ENCODE measurements at places on chromosomes 4 and X. TPM values are rescaled to one million over a fixed set of nuclear protein-coding genes. Genes with fewer than 3 reads are reported as not detected.

STAP1 gene
- polyA plus RNA-seq = 0.52 TPM

ZXDA gene
- 4.3 TPM for polyA plus RNA-seq

- no peaks in the 10 kb centered on the region for H3K4me1 ChIP-seq
- no peak overlapping the region for H3K4me3 ChIP-seq
- no peak for DNase-seq
- H3K36me3 ChIP-seq = no peaks in the 10 kb centered on the region
Observed at GRCh38 chr4:114103908-114104307, 124.5 kb upstream of the ARSJ start.

DNA sequence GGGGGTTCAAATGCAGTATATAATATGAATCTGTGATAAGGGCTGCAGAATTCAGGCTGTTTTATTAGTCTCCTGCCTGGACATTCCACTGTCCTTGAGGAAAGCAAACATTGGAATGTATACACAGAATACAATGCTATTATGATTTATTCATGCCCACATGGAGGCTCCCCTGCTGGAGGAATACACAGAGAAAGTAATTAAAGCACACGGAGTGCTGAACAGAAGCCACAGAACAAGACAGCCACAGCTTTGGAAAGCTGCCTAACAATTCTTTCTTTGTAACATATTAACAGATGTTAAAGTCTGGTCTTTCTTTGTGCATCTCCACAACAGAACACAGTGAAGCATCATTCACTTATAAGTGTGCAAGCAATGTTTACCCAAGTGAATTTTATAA is 155.8 kb downstream of the ARAP2 start:
- H3K36me3 ChIP-seq = no peaks in the 10 kb centered on the region
- DNase-seq = no peak
- no peaks in the 10 kb centered on the region for H3K27me3 ChIP-seq

DNA sequence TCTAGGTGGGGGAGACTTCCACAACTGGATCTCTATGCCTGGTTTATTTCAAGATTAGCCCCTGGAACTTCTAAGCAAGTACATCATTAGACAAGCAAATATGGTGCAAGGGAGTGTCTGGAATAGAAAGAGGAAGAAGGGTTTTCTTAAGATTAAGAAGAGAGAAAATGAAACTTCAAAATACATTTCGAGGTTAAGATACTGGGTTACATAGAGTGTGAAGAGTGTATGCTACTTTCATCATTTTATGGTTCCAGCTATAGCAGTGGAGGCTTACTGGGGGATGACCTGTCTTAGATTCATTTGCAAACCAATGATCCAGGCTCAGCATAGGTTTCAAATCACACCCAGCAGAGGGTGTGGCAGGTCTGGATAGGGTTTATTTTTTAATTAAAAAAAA is 144.4 kb upstream of the GATB start:
- no peaks in the 10 kb centered on the region for H3K4me1 ChIP-seq
- H3K4me3 ChIP-seq = no peak overlapping the region
- H3K27ac ChIP-seq = no peak overlapping the region
- DNase-seq = no peak
- no peaks in the 10 kb centered on the region for H3K36me3 ChIP-seq

DNA sequence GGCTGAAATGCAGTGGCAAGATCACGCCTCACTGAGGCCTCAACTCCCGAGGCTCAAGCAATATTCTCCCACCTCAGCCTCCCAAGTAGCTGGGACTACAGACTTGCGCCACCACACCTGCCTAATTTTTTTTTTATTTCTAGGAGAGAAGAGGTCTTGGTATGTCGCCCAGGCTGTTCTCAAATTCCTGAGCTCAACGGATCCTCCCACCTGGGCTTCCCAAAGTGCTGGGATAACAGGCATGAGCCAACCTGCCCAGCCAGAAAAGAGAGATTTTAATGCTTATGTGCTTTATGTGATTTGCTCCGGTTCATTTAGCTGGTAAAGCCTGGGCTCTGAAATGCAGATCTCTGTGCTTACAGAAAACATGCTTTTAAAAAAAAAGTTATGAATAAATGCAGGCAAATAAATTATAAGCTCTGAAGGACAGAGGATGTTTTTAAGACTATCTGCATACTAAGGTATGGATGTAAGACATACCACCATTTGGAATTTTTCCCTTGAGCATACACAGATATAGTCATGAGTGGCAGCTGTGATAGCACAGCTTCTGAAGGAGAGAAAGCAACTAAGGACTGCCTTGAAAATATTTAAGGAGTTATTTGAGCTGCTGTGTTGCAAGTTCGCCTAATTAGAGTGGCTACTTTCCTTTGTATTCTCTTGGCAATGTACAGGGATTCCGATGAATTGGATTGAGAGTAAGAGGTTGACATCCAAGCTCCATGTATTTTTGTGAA is 13.8 kb downstream of the GUCY1B1 start:
- H3K27me3 ChIP-seq = no peaks in the 10 kb centered on the region
- DNase-seq = no peak
- no peak overlapping the region for H3K4me3 ChIP-seq
- no peaks in the 10 kb centered on the region for H3K4me1 ChIP-seq

ITIH6 gene
- 0.04 TPM for polyA plus RNA-seq

DNA sequence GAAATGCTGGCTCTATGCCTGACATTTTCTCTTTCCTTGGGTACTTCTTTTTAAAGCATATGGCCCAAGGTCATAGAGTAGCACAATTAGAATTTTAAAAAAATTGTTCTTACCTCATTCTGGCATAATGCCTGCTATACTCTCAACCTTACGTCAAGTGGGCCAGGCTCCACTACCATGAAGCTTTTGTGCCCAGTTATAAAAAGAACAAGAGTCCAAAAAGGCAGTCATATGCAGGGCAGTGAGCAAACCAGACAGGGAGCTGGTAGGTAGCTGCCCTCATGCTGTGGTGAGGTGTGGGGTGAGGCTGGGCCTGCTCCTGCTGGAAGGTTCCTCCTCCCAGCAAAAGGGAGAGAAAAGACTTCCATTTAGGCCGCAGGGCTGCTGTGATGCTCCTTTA is 64.4 kb upstream of the UCP1 start:
- H3K27me3 ChIP-seq = no peaks in the 10 kb centered on the region
- H3K4me1 ChIP-seq = peaks cover 24% of the 10 kb centered on the region
- no peak overlapping the region for H3K4me3 ChIP-seq
- peaks cover 31% of the 10 kb centered on the region for H3K36me3 ChIP-seq

GRCh38 chr4:181982856-181983255 is 260.3 kb upstream of the TENM3 start:
- no peaks in the 10 kb centered on the region for H3K4me1 ChIP-seq
- DNase-seq = no peak
- H3K27ac ChIP-seq = no peak overlapping the region
- no peak overlapping the region for H3K4me3 ChIP-seq
- no peaks in the 10 kb centered on the region for H3K36me3 ChIP-seq

GRCh38 chr4:7767966-7768365 is 171.7 kb downstream of the AFAP1 start:
- no peaks in the 10 kb centered on the region for H3K27me3 ChIP-seq
- H3K4me3 ChIP-seq = no peak overlapping the region
- no peak for DNase-seq
- peaks cover 83% of the 10 kb centered on the region for H3K36me3 ChIP-seq

DNA sequence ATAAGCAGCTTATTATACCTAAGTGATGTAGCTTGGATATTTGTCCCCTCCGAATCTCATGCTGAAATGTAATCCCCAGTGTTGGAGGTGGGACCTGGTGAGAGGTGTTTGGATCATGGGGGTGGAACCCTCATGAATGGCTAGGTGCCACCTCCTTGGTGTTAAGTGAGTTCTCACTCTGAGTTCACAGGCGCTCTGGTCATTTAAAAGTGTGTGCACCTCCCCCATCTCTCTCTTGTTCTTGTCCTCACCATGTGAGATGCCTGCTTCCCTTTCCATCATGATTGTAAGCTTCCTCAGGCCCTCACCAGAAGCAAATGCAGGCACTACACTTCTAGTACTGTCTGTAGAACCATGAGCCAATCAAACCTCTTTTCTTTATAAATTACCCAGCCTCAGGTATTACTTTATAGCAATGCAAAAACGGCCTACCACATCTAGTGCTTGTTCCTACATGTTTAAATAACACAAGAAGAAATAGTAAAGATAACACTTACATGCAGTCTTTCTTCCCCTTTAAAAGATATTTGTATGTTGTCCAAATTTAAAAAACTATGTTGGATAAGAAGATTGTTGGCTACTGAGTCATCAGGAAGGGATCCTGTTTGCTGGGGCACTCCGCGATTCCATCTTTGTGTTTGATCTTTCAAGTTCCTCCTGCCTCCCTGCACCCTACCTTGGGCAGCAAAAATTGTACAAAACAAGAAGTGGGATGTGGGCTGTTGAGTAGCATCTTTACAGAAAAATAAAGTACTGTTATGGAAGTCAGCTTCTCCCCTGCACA is 29.7 kb downstream of the PPP1R2C start:
- H3K4me3 ChIP-seq = no peak overlapping the region
- H3K27me3 ChIP-seq = no peaks in the 10 kb centered on the region
- H3K4me1 ChIP-seq = peaks cover 3% of the 10 kb centered on the region
- H3K27ac ChIP-seq = no peak overlapping the region

S100G gene
- 18.2 TPM for polyA plus RNA-seq

CCNB3 gene
- 0.40 TPM for polyA plus RNA-seq

All from large intestine (tissue), 12 donors.